ENCODE measurements at places on chromosomes 5 and 9. TPM values are rescaled to one million over a fixed set of nuclear protein-coding genes. Genes with fewer than 3 reads are reported as not detected.

The ABL1 gene
- total RNA-seq = 83.2 TPM

The S1PR3 gene
- total RNA-seq = 58.2 TPM

The PALM2AKAP2 gene
- total RNA-seq = 25.2 TPM

DNA sequence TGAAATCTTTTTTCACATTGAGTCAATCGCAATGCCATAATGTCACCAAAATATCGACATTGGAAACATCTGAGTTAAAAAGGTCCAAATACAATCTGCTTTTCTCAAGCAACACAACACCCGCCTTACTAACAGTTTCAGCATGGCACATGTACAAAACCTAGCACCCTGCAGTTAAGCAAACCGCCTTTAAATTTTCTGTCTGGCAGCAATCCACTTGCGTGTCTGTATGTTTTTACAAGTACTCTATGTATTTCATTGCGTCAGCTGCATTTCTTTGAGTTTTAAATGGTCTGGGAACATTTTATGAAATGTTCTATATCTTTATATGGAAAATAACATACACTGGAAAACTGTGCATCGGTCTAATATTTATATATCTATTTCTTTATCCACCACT, 134.6 kb downstream of the DENND1A start:
- DNase-seq = no peak

DNA sequence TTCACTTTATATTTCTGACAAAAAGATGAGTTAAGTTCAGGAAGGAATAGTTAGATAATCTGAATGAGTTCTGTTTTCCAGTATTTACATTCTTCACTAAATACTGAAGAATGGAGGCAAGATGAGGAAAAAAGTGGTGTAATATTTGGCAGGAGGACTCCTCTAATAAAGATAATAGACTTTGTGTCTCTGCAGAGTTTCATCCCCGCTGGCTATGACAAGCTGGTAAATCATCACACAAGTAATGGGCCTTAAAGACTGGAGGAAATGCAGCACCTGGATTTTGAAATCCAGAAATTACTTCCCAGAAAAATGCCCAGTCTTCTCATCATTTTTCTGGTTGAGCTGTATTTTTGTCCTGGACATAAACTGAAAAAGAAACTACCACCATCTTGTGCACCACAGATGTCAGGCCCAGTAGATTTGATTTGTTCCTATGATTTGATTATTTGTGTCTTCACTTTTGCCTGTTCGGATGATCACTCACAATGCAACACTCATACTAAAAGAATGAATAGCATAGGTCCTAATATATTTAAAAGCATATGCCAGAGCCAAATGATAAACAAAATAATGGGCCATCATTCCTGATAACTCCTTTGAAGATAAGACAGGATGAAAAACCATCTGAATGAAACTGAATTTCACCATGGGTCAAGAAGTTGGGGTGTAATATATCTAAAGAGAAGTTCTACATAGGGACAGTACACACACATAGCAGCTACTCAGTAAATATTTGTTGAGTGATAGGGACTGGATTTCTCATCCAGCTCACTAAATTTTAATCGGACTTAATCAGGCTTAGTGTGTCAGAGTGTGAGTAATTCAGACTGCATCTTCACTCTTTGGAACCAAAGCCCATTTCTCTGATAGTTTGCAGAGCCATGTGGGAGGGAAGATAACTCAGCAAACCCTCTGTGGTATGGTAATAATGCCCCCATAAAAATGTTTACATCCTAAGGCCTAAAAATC, 200.5 kb downstream of the HINT1 start:
- no peak for DNase-seq

DNA sequence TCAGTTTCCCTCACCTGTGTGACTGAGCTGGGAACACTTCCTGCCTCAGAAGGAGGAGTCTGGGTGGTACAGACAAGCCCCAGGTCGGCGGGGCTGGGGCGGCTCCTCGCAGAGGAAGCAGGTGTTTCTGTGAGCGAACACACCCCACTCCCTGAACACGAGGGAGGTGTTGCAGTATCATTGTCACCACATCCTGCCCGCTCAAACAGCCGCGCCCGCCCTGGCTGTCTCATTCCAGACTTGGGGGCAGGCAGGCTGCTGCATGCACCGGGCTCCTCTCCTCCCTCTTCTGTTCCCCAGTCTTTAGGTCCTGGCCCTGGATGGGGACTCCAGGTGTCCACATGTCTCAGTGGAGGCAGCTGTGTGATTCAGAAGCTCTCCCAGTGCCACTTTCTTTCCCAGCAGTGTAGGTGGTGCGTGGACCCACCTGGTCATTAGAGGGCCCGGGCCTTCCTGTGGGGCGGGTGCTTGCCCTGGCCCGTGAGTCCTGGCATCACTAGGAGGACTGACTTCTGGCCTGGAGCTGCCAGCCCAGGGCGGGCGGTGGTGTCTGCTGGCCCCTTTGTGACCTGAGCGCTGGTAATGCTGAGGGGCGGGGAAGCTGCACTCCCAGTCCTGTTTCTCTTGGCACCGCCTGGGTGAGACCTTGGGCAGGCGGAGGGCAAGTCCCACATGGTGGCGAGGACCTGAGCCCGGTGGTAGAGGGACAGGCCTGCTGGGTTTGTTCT, 18.3 kb upstream of the PHYHD1 start:
- no peak for DNase-seq

DNA sequence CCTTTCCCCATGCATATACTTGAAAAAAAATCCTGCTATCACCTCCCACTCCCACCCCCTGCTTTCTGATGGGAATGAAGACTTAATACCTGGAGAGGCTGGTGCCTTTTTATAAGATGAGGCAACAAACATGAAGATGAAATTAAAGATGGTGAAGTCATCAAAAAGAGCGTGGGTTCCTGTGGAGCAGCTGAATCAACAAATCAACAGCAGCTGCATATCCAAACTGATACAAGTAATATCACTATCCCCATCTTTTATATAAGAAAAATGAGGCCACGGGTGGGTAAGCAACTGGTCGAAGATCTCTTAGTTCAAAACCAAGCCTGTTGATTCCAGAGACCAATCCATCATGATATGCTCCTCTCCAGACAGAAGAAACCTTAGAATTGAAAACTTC, 268.5 kb downstream of the ENC1 start:
- no peak for DNase-seq

GRCh38 chr5:35089334-35090314, 41.9 kb upstream of the AGXT2 start:
- DNase-seq = peak; percentile 67

DNA sequence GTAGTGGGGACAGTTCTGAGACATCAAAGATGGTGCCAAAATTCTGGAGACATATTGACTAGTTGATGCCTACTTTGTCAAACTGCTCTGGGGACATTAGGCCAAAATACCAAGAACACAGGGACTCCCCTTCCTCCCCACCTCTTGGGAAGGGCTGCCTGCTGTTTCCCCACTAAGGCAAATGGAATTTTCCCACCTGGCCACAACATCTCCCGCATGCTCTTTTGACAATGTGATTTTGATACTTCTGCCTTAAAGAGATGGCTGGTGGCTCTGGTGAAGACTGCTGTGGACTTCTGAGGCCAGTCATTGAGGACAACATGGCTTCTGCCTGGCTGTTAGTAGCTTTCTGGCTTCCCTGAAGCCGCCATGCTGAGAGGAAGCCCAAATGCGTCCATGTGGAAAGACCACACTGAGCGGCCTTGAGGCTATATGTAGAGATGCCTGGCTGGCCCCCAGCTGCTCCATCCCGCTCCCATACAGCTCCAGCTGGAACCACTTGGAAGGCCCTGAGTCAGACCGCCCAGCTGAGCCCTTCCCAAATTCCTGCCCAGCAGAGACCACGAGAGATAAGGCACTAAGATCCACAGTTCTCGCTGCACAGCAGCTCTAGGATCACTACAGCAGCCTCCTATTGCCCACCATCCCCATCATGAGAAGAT, 226.7 kb downstream of the SYK start:
- no peak for DNase-seq

GRCh38 chr5:173968154-173968797, 20.7 kb upstream of the C5orf47 start:
- no peak for DNase-seq

DNA sequence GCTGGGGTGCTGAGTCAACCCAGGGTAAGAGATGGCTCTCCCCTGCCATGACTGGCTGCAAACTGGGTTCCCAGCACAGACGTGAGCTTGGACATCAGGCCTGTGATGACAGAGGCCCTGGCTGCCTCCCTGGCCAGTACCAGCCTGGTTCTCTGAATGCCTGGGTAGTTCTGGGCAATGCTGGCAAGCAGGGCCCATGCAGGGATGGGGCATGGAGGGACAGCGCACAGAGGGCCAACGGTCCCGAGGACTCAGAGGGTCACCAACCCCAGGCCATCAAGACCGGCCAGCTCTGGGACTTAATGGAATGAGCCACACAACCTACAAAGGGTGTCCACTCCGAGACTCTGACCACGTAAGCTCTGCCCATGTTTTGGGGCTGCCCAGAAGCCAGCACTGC, 241.4 kb downstream of the FSTL4 start:
- DNase-seq = no peak

DNA sequence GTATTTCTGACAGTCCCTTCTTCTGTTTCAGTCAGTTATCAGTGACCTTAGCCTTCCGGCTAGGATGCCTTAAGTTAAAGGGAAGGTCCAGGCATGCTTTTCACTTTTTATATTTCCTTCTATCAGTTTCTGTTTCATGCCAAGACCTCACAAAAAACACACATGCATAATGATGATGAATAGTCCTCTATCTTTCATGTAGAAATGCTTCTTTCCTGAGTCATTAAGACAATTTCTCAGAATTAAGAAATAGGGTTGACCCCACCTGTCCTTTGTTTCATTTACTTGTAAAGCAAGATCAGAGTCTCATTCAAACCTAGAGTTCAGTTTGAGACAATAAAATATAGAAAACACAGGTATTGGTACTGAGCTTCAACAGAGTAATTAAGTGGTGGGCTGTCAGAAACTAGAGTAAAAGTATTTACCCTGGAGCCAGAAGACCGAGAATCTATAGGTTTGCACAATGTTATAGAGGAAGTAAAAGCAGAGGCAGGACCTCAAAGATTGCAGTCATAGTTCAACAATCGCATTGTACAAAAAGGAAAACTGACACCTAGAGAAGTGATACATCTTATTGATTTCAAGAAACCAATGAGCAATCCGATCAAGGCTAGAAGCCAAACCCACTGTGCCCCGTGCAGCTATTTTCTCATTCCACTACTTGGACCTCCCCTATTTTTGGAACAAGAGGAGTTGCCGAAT, 118.7 kb upstream of the PUM3 start:
- no peak for DNase-seq

- no peak for DNase-seq
Measured at GRCh38 chr9:110994771-110995241, 43.5 kb downstream of the LPAR1 start.

The IFT74 gene
- total RNA-seq = 12.1 TPM

GRCh38 chr5:100472091-100472490, 63.1 kb upstream of the FAM174A start:
- no peak for DNase-seq

The OR1J2 gene
- not detected for total RNA-seq

DNA sequence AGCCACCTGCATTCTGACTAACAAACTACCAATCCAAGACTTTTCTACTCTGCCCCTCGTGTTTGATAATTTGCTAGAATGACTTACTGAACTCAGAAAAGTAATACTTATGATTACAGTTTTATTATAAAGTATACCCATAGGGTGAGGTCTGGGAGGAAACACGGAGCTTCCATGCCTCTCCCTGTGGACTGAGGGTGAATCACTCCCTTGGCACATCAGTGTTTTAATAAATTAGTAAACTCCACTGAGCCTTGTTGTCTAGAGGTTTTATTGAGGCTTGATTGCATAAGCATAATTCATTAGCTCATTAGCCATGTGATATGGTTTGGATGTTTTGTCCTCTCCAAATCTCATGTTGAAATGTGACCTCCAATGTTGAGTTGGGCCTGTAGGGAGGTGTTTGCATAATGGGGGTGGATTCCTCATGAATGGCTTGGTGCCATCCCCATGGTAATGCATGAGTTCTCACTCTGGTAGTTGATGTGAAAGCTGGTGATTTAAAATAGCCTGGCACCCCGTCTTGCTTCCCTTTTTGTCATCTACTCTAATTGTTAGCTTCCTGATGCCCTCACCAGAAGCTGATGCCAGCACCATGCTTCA, 233.6 kb upstream of the TRPC7 start:
- DNase-seq = no peak

- no peak for DNase-seq
Measured at GRCh38 chr9:133181561-133181960, 17.8 kb upstream of the GBGT1 start.

The CCDC171 gene
- 1.5 TPM for total RNA-seq

The CDC20B gene
- total RNA-seq = not detected

GRCh38 chr5:141763541-141763940, 81.5 kb upstream of the ARAP3 start:
- no peak for DNase-seq

The MEF2C gene
- 43.6 TPM for total RNA-seq

GRCh38 chr9:19665146-19665863, 123.5 kb downstream of the SLC24A2 start:
- DNase-seq = no peak

DNA sequence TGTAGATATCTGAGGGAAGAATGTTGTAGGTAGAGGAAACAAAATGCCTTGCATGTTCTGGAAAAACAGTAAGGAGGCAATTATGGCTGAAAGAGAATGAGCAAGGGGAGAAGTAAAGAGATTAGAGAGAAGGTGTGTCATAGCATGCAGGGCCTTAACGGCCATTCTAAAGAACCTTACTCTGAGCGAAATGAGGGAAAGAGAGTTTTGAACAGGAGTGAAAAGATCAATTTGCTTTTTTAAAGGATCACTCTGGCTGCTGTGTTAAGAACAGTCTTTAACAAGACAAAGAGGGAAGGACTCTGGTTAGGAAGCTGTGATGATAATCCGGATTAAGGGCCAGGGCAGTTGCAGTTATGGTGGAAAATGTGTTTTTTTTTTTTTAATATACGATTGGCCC, 22.6 kb downstream of the PTBP3 start:
- DNase-seq = no peak

- no peak for DNase-seq
Measured at GRCh38 chr5:57598756-57599155, 116.1 kb upstream of the ACTBL2 start.

- DNase-seq = no peak
Measured at GRCh38 chr9:37550781-37551180, 25.4 kb downstream of the FBXO10 start.

GRCh38 chr9:110785166-110785565, 116.6 kb downstream of the MUSK start:
- DNase-seq = no peak

GRCh38 chr9:134174073-134174449, 9.7 kb upstream of the RNU6ATAC start:
- DNase-seq = no peak

- peak; percentile 64 for DNase-seq
Measured at GRCh38 chr5:100903039-100903887, at the start of gene ST8SIA4. ST8SIA4 (minus strand) TSS chr5:100903282; CDS start chr5:100902955, 327 bp downstream.

- no peak for DNase-seq
Measured at GRCh38 chr5:111857623-111858022, 100.6 kb upstream of the NREP start.

DNA sequence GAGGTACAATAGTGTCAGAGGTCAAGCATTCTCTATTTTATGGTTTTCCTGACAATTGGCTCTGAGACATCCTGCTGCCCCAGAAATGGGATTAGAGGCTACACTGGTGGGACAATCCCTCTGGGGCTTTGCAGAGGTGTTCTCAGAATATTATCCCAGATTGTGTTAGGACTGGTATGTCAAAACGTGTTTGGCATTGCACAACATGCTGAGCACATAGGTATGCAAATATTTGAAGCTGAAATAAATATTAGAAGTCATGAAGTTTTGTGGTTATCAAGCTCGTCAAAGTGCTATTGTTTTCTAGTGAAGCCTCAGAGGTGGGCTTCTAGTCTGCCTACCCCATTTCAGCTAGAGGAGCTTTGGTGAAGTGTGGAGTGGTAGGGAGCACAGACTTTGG, 304.4 kb downstream of the MAN2A1 start:
- DNase-seq = no peak

The DCAF12 gene
- total RNA-seq = 45.0 TPM

The PSD2 gene
- not detected for total RNA-seq

Data from adrenal gland (tissue), 19 donors.